ENCODE measurements at places on chromosomes 4 and X.

DNA sequence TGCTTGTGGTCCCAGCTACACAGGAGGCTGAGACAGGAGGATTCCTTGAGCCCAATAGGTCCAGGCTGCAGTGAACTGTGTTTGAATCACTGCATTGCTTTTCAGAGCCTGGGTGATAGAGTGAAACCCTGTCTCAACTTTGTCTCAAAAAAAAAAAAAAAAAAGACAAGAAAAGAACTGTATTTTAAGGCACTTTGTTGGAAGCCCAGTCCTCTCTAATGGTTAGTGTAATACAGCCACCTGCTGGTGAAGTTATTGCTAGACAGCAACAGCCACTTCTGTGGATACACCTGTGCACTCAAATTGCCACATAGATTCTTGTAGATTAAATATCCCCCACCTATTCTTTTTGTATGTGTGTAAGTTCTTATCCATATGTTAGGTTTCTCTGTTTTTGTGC is 10.1 kb upstream of the FGG start:
- no peak for DNase-seq

DNA sequence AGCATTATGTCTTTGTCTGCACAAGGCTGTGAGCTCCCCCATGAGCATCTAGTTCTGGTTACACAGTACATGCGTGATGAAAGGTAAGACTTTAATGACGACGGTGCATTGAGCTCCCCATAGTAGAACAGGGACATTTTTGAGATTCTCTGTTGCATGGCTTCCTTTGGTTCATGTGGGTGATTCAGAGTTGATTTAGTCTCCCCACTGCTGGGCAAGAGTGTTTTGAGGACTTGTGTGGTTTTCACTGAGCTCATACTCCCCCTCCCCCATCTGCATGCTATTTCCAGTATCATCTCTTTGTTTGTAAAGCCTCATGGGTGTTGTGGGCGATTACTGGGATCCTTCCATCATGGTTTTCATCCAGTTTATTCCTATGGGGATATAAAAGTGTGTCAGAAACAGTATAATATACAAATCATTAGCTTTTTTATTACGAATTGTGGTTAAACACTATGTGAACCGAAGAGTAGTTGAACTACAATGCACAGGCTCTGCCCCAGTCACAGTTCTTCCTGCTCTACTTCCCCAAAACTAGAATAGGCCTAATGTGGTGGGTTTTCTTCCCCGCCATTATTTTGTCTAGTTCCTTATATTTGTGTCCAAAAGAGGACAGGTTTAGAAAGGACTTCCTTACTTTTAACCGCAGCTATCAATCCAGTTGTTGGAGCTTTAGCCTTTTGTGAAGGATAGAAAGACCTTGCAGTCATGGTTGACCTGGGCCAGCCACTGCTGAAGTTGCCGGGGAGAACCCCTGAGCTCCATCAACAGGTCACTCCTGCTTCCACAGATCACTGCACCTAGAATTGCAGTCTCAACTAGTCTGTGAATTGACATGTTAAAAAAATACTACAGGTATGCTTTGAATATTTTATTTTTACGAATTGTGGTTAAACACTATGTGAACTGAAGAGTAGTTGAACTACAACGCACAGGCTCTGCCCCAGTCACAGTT is 30.4 kb downstream of the KIT start:
- DNase-seq = no peak

DNA sequence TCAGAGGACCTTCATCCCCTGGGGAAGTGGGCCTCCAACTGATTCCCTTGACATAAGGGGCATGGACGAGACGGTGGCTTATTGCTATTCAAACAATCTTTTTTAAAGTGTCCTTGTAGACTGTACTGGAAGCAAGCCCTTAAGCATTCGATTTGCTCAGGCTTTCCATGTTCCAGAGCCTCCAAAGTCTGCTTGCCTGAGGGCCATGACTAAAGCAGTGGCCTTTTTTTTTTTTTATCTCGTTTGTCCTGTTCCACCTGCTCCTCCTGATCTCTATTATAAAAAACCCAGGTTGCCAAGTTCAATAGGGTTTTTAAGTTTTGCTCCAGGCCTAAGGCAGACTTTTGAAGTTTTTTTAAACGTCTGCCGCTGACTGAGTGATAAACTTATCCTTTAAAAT is 103.7 kb upstream of the AADAT start:
- DNase-seq = no peak

DNA sequence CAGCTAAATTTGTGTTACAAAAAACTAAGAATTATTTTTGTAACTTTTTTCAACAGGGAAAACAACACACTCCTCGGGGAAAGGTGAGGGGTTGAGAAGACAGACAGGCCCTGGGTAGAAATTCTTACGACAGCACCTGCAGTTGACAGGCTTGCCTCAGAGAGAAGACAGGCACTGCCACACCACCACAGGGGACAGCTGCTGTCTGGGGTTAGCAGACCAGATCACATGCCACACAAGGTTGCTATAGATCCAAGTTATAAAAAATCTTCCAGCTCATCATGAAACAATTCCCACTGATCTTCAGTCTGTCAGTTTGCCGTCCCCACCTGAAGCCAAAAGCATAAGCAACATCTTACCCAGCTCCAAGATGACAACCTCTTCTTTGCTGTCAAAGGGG is 143.2 kb upstream of the ZCCHC13 start:
- DNase-seq = no peak

- DNase-seq = no peak
These were observed 19.9 kb downstream of the PHKA1 start for GRCh38 chrX:72694170-72694569.

GRCh38 chr4:8532245-8532781 is 47.9 kb upstream of the GPR78 start:
- DNase-seq = no peak

DNA sequence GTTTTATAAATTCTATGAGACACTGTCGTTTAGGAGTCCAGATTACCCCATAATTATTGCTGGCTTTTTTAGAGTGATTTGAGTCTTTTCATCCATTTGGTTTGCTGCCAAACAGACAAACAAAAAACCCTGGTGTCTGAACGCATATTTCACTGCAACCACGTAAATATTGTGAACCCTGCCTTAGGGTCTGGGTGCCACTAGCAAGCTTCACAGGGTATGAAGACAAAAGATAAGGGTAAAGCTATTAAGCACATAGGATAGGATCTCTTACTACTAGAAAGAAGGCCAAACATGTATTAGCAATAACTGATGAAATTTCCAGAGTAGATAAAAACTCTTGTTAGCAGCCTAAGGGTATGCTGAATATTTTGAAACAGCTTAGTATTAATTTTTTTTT is 143.3 kb downstream of the BANK1 start:
- DNase-seq = no peak
